CD4-positive, alpha-beta T cell treated with Interleukin-17A for 1 hour (primary cell): ENCODE measurements at places on chromosomes 5 and 9.

- DNase-seq, result no peak
Observed at GRCh38 chr5:116571568-116572349, 2.9 kb downstream of the SEMA6A start.

DNA sequence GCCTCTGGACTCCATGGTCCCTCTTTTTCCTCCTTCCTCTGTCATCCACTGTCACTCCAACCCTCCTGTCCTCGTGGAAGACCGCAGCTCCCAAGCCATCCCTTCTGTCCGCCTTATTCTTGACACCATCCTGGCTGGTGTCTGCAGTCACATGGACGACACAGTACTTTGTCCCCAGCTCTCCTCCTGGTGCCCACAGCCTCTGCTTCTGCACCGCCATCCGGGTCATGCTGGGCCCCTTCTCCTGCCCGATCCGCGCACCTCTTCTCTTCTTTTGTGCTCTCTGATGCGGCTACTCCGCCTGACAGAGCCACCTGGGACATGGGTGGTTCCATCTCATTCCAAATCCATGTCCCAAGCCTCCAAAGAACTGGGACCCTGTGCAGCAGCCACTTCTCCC is 22.5 kb downstream of the ROPN1L start:
- no peak for DNase-seq

DNA sequence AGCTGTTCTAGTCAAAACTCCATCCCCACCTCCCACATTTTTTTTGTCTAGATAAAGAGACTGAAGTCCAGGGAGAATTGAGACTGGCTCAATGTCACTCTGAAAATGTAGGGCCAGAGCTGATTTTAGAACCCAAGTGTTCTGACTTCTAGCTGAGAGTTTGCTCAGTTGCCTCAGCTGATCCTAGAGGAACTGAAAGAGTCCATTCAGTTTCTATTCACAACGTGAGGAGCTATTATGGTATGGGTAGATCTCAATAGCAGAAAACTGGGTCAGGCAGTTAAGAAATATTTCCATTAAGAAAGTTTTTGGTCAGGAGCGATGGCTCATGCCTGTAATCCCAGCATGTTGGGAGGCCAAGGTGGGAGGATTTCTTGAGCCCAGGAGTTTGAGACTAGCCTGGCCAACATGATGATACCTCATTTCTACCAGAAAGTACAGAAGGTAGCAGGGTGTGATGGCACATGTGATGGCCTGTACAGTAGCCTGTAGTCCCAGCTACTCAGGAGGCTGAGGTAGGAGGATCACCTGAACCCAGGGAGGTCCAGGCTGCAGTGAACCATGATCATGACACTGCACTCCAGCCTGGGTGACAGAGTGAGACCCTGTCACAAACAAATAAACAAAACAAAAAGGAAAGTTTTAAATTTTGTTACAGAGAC is 61.7 kb downstream of the GLRA1 start:
- no peak for DNase-seq

DNA sequence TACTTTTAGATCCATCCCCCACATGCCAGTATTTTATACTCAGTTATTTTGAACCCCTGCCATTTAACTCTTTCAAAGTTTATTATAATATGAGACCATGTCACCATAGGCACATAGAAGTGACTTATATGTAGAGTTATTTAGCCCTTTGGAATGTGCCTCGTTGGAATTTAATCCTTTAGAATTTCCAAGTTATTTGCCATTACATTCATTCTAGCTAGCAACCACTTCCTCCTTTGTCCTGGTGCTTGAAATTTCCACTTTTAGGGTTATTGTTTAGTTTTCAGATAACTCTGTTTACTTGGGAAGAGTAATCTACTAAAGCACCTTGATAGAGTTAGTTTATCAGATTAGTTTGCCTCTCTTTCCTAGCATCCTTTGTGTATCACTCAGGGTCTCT is 82.8 kb upstream of the TLE1 start:
- DNase-seq, result no peak

DNA sequence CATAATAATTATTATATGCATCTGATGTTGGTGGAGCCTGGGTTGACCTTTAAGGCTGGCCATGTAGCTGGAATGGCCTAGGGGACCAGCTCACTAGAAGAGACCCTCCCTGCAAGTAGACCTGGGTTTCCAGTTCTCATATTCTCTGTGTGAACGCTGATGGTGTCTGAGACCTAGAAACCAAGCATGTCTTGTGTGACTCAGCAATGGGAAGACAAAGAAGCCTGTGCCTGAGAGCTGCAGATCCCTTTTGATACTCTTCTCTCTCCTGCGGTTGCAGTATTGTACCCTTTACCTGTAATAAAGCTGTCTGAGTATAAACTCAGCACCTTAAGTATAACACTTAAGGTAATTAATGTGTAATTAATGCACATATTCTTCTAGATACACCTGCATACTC is 22.2 kb downstream of the C9orf152 start:
- DNase-seq, result no peak

- peak; percentile 4 for DNase-seq
Observed at GRCh38 chr5:54440456-54440893, 15.0 kb upstream of the HSPB3 start.

GRCh38 chr9:137311171-137311985 is 9.3 kb upstream of the NRARP start:
- peak; percentile 26 for DNase-seq

DNA sequence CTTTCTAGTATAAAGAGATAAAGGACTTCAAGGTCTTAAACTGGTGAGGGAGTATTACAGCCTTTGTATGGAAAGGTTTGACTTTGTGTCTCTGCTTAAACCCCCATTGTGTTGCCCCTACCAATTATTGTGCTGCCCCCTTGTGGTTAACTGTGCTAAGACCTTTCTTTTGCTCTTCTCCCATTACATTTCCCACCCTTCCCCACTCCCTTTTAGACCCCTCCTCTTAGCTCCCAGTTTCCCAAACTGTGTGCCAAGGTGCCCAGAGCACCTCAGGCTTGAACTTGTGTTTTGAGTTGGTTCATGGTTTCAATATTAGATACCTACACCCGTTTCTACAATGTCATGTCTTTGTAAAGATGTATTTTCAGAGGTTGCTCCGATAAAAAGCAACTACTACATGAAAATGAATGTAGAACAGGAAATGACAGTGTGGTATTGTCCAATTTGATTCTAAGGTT is 2.9 kb downstream of the JAK2 start:
- DNase-seq, result peak; percentile 78

DNA sequence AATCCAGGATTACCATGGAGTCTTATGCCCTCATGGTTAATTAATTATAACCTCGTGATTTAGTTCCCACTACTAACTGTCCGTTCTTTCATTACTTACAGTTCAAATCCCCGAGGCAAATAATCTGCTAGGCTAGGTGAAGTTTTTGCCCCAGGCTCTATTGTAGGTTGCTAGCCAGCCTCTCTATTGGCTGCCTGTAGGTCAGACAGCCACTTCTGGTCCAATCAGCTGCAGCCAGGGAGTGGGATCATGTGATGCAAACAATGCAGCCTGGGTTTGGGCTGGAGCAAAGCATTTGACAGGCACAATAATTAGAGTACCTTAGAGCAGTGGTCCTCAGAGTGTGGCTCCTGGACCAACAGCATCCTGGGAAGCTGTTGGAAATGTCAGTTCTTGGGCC is 17.7 kb downstream of the TMEM252 start:
- no peak for DNase-seq

- no peak for DNase-seq
Observed at GRCh38 chr5:72711351-72711750, 105.1 kb upstream of the TNPO1 start.

DNA sequence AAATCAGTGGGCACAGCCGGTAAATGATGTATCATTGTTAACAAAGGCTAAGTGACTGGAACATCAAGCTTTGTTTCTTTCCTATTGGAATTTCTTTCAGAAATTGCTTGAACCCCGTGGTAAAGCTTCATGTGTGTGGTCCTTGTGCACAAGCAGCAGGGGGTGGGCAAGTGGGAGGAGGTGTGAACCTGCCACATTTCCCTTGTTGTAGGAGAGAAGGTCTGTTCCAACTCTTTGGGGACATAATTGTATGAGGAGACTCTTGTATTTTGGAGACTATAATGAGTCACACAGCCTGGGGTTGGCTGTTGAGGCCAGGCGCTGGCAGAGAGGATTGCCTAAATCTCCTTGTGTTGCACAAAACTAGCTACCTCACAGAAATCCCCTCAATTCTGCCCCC is 620.5 kb downstream of the IRX1 start:
- no peak for DNase-seq

DNA sequence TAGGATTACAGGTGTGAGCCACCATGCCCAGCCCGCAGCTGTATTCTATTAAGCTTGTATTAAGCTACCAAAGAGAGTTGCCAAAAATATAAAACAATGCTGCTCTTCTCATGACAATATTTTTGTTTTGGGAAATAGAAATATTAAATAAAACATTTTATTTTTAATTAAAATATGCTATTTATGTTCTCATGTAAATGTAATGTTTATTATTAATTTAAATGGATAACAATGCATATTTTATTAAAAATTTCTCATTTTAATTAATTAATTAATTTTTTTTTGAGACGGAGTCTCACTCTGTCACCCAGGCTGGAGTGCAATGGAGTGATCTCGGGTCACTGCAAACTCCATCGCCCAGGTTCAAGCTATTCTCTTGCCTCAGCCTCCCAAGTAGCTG is 117.5 kb downstream of the ANKRD55 start:
- no peak for DNase-seq

GRCh38 chr9:78215706-78216105 is 20.2 kb upstream of the CEP78 start:
- DNase-seq, result no peak

- DNase-seq, result no peak
Observed at GRCh38 chr9:112939418-112939817, 48.7 kb upstream of the SLC46A2 start.

- no peak for DNase-seq
Observed at GRCh38 chr9:34746526-34746925, 36.6 kb upstream of the CCL21 start.

DNA sequence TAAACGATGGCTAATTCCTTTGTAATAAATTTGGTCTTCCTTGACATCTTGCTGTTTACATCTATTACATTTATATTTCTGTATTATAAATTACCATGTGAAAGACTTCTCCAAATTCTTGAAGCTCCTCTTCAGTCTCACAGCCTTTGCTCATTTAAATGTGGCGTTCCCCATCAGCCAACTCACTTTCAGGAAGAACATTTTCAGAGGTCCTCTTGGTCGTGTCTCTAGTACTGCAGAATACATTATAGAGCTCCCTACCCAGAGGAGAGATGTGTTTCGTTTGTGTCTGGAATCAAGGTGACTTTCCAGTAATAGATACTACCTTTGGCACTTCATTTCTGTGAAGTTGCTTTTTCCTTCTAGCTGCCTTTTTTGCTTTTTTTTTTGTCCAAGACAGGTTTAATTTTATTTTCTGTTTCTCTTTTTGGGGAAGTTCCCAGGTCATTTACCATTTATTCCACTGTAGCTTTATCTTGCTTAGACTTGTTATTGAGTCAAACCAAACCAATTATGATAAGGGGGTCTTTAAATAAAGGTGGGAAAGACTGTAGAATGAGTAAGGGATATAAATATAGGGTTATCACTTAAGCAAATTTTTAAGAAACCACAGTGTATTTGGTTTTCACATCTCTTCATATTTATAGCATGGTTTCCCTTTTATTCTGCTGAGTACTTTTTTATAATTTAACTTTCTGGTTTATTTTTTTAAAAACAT is 12.8 kb downstream of the UBE2B start:
- DNase-seq, result no peak

DNA sequence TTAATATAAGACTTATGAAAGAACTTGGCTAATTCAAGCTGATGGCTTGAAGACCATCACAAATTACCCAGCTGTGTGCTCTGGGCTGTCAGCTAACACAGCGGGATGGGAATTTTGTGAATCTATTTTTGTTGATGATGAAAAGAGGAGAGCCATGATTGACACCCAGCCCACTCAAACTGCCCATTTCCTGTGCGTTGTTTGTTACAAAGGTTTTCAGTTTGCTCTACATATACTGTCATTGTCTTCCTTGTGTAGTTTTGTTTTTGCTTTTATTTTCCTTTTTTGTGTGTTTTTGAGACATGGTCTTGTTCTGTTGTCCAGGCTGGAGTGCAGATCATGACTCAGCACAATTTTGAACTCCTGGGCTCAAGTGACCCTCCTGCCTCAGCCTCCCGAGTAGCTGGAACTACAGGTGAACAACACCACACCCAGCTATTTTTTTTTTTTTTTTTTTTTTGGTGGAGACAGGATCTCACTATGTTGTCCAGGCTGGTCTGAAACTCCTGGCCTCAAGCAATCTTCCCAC is 400.3 kb downstream of the ICE1 start:
- DNase-seq, result no peak

- DNase-seq, result no peak
Observed at GRCh38 chr5:147613359-147613758, 103.5 kb upstream of the DPYSL3 start.

- DNase-seq, result no peak
Observed at GRCh38 chr5:152181461-152181860, 223.6 kb downstream of the NMUR2 start.

DNA sequence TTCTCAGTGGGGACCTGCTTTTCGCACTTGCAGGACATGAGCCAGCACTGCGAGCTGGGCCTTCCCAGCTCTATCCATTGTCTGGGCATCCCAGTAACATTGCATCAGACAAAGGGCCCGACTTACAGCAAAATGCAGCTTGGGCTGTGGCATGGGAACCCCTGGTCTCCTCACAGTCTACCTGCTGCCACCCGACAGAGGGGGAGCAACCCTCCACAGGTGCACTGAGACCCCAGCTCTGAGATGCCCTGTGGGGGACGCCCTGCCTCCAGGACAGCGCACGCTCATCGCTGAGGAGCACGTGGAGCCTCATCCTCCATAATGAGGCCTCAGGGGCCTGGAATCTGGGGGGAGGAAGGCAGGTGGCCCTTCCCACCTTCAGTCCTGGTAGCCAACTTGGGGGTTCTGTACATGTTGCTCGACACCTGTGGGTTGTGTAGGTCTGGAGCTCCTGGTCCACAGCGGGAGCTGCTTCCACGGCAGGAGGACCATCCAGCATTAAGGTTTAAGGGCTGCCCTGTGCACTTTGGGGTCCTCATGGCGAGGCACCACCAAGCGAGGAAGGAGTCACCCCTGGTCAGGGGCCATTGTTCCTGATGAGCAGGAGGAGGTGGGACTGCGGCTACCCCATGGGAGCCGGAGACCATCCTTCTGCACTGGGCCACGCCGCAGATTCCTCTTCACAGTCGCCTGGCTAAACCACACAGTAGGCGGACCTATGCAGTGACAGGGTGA is 376.5 kb upstream of the IRX1 start:
- no peak for DNase-seq

- no peak for DNase-seq
Observed at GRCh38 chr9:2722715-2723114, 5.4 kb downstream of the KCNV2 start.

- DNase-seq, result no peak
Observed at GRCh38 chr9:127733614-127734013, 1.5 kb downstream of the TOR2A start.

DNA sequence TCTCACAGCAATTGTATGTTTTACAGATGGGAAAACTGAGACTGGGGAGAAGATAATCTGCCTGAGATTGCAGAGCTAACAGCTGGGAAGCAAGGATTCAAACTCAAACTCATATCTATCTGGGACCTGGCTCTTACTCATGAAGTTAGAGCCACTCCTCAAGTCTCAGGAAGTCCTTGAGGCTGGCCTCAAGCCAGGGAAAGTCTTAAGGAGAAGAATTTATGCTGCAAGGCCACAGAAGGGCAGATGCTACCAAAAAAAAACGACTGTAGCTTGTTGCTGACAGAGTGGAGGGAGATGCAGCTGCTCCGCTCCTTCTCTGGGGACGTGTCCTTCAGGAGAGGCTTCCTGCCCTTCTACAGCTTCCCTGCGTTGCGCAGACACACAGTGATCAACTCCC is 39.8 kb downstream of the BARHL1 start:
- no peak for DNase-seq

GRCh38 chr5:169946743-169947295 is 33.5 kb downstream of the INSYN2B start:
- DNase-seq, result no peak

GRCh38 chr9:113293285-113293878 is 9.8 kb downstream of the RNF183 start:
- DNase-seq, result no peak
